ENCODE measurements at places on chromosomes 6 and 20. TPM values are rescaled to one million over a fixed set of nuclear protein-coding genes. Genes with fewer than 3 reads are reported as not detected.

Gene ANGPT4
- total RNA-seq: not detected

Gene PCMTD2
- 44.7 TPM for total RNA-seq

Gene OR12D3
- total RNA-seq: not detected

Gene OLIG3
- total RNA-seq: not detected

DNA sequence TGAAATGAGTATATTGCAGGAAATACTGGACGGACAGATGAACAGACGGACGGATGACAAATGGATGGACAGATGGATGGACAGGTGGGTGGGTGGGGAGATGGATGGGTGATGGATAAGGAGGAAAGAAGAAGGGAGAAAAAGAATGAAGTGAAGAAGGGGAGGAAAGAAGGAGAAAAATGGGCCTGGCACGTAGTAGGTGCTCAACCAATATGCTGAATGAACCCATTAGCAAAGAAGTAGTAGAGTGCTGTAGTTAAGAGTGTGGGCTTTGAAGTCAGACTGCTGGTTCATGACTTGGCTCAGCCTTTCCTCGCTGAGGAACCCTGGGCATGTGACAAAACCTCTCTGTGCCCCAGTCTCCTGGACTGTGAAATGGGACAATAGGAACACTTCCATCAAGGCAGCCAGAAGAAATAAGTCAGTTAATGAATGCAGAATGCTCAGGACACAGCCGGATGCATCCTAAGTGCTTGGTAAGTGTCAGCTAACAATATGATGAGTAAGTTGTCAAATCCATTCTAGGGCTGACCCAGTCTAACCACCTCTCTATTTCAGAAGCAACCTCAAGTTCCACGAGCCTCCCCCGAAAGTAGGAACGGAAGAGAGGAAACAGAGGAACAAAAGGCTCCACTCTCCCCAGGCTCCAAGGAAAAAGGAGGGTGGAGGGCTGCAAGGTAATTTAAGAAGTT, 37.9 kb downstream of the PREX1 start:
- DNase-seq: no peak

DNA sequence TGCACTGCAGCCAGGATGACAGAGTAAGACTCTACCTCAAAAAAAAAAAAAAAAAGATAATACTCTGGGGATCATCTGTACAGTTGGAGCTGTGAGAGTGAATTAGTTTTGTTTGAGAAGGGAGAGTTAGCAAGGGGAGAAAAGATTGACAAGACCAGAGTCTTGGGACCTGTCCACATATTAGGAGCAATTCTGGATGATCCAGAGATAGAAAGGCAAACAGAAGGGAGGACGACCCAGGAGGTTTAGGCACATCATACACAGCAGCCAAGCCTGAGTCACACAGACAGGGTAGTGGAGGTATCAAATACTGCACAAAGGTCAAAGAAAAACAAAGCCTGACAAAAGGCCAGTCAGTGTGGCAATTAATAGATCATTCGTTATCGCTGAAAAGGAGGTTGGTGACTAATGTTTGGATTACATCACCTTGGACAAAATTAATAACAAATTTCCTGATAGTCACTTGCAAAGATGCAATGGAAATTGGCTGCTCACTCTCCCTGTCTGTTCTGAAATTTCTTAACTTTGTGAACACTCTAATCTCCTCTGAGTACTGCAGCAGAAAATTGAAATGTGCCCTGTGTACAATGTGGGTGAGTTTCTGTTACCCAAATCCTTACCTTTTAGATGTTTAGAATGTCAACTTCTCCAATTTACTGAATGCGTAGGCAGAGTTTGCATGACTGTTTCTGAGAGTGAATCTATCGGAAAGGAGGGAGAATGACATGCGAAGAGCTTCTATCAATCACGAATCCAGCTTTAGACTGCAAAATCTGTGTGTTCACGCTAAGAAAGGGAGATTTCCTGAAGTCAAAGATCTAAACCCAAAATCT, 105.4 kb downstream of the TSHZ2 start:
- DNase-seq: no peak

GRCh38 chr6:6494677-6495076, 93.8 kb upstream of the LY86 start:
- no peak for DNase-seq

- DNase-seq: no peak
Measured at GRCh38 chr6:34791701-34792604, at the start of gene BLTP3A. Gene BLTP3A, plus strand, starts transcription at chr6:34792083. Its CDS starts 168 bp downstream, at chr6:34792251.

GRCh38 chr6:37777272-37777834, 42.2 kb upstream of the ZFAND3 start:
- DNase-seq: no peak

- no peak for DNase-seq
Measured at GRCh38 chr6:29520232-29520631, 32.5 kb upstream of the MAS1L start.
